Cortex of kidney (tissue), 1 donor: ENCODE measurements at places on chromosomes 16 and 17.

GRCh38 chr16:47460359-47460710 is 528 bp downstream of the ITFG1 start:
- DNase-seq, result no peak

DNA sequence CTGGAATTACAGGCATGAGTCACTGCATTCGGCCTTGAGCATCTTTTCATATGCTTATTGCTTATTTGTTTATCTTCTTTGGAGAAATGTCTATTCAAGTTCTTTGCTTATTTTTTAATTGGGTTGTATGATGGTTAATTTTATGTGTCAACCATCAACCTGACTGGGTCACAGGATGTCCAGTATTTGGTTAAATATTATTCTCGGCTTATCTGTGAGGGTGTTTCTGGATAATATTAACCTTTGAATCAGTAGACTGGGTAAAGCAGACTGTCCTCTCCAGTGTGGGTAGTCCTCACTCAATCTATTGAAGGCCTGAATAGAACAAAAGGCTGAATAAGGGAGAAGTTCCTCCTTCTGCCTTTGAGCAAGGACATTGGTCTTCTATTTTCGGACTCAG is 142.0 kb downstream of the SSH2 start:
- DNase-seq, result no peak

- no peak for DNase-seq
These were observed 10.9 kb upstream of the C16orf54 start for GRCh38 chr16:29756654-29757053.

- DNase-seq, result no peak
These were observed 23.9 kb downstream of the MAPT start for GRCh38 chr17:45918241-45918745.

DNA sequence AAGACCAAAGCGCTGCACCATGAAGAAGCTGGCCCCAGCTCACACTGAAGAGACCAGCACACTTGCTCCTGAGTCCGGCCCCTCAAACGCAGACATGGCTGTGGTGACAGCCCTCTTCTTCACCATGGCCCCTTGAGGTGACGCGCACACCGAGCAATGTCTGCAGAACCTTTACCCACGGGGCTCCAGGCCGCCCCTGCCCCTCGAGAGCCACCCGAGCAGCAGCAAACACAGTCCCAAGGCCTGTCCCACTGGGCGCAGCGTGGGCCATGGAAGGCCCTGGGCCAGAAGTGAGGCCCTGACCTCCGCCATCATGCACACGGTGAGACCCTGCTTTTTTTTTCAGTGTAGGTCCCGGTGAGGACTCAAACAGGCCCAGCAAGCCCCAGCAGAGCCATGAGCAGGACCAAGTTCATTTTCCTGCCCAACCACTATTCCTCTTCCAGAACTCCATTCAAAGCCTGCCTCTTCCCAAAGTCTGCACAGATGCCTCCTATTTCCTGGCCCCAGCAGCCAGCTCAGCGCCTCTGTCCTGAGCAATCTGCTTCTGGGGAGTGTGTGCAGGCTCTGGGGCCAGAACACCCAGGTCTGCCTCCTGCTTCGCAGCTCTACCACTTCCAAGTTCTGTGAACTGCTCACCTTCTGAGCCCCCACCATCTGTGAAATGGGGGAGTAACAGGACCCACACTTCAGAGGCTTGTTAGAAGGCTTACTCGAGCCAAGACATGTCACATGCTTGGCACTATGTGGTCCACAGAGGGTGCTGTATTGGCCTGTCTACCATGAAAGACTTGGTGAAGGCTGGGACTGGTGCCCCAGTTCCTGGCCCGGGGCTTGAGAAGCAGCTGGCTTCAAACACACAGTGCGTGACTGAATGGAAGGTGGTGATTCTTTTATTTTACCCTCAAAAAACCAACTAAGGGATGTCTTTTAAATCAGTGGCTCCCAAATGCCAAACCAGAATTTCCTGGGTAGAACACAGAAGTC is 35.7 kb upstream of the GSG1L start:
- DNase-seq, result no peak

DNA sequence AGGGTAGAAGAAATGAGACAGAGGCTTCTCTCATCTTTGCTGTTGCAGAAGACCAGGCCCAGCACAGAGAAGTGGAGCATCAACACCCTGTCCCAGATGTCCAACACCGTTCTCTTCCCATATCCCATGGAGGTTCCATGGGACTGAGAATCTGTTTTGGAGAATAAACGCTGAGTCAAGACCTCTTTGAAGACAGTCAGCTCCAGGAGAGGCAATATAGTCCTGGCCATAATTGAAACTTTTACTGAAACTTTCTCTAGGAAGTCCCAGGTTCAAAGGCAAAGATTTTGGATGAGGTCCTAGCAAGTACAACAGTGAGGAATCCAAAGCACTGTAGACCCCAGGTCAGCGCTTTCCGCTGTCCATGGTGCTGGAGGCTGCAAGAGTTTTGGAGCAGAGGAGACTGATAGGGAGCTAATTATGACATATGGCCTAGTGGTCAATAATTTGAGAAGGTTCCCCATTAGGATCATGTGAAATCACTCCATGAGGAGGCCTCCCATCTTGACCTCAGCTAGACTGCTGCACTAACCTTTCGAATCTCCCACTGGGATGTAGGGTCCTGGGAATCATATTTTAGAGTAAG is 36.0 kb downstream of the OSBPL7 start:
- DNase-seq, result no peak

DNA sequence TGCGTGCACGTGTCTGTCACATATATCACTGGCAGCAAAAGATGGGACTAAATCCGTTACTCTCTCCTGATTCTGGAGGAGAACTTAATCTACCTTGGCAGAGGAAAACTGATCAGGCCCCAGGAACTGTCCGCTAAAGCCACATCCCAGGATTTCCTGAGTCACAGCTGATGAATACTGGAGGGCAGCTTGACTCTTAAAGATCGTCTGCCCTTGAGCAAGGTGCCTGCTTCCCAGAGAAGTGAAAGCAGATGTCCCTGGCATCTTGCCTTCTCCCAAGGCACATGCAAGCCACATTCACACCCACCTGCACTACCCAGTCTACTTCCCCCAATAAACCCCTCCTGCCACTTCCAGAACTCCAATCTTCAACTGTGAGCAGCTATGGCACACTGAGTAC is 99.8 kb downstream of the CPPED1 start:
- DNase-seq, result no peak

GRCh38 chr16:55479430-55480140 is 587 bp downstream of the MMP2 start:
- no peak for DNase-seq

DNA sequence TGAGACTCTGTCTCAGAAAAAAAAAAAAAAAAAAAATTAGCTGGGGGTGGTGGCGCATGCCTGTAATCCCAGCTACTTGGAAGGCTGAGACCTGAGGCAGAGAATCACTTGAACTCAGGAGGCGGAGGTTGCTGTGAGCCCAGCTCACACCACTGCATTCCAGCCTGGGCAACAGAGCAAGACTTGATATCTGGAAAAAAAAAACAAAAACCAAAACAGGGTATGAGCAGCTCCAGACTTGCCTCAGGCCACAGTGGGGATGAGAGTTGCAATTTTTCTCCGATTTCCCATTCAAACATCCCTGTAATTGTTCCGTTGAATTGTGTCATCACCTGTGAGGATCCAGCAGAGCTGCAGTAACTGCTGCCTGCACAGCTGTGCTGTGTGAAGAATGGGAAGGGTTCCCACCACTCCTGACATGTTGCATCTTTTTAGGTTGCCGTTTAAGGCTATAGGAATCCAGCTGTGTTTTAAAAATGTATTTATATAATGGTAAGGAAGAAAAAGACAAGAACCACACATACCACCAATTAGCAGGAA is 150.0 kb downstream of the VPS53 start:
- DNase-seq, result no peak

DNA sequence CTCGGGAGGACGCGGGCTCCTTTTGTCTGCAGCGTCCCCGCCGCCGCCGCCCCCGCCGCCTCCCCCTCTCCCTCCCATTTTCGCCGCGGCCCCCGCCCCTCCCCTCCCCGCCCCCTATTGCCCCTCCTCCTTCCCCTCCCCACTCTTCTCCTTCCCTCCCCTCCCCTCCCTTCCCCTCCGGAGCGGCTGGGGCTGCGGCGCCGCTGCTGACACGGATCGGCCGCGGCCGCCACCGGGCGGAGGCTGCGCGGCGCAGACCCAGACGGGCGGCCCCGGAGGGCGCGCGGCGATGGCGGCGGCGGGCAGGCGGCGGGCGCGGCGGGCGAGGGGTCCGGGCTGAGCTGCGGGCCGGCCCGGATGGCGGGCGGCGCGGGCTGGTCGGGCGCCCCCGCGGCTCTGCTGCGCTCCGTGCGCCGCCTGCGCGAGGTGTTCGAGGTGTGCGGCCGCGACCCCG is at the start of gene RAB11FIP4:
RAB11FIP4 (plus strand) TSS at position 180 of the 454 bp plus-strand sequence; CDS start at position 358, 178 bp downstream.
- DNase-seq, result no peak

DNA sequence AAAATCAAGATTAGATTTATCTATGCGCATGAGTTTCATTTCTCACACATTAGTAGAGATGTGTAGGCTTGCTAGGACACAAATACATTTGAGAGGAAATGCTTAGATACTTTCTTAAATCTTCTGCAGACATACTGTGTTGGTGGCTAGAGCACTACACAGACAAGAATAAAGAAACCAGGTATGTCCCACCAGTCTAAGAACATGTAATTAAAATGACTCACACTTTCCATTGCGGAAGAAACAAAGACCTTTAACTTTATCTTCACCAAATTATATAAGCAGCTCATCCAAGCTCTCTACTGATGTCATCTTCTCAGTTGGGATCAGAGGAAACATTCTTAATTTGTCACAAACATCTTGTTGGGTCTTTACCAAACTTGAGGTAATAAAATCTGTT is 12.5 kb downstream of the GABARAPL2 start:
- DNase-seq, result no peak

- DNase-seq, result no peak
These were observed 1.2 kb upstream of the HBA1 start for GRCh38 chr16:175011-175949.

GRCh38 chr16:80680839-80681238 is 123.6 kb downstream of the CDYL2 start:
- no peak for DNase-seq

- no peak for DNase-seq
These were observed 16.0 kb downstream of the BTBD17 start for GRCh38 chr17:74345433-74346241.

DNA sequence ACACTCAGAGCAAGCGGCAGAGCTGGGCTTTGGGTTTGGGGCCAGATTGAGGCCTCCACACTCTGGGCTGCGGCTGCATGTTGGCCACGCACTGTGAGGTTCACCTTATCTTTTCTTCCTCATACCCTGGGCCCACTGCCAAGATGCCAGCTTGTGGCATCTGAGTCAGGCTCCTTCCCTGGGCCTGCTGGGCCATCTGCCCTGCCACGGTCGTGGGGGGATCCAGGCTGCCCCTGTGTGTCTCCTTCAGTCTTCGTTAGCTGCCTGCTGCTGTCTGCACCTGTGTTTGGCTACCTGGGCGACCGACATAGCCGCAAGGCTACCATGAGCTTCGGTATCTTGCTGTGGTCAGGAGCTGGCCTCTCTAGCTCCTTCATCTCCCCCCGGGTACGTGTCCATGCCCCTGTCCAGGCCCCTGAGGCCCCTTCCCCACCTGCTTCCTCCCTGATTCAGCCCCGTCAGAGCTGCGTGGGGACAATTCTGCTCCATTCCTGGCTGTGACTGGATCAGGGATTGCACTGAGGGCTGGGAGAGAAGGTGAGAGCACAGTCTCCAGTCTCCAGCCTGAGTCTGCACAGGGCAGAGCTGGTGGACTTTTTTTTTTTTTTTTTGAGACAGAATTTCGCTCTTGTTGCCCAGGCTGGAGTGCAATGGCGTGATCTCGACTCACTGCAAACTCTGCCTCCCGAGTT is 11.2 kb downstream of the SPNS3 start:
- DNase-seq, result no peak

DNA sequence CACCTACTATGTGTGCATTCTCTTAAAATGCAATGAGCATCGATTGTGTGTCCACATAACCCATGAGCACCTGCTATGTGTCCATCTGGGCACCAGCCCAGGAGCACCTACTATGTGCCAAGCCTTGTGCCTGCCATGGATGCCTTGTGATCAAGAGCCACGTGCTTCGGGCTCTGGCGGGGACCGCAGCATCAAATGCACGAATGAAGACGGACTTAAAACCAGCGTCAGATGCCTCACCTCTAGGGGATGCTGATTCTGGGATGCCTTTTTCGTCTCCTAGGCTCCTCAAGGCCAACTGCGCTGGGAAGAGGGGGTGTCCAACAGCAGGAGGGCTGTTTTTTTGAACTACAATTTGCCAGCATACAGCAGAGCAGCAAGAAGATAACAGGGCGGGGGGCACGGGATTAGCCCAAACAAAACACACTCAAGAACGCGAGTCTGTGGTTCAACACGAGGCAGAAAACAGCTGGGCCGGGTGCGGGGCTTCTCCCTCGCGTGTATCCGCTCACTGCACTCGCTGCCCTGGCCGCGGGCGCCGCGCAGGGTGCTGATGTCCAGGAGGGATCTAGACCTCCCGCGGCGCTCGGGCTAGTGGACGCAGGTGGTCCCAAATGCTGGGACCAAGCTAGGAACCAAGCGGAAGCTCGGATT is 1.2 kb upstream of the GLIS2 start:
- DNase-seq, result no peak

- DNase-seq, result no peak
These were observed 9.6 kb downstream of the CDC42EP4 start for GRCh38 chr17:73302189-73302588.

- DNase-seq, result no peak
These were observed 17.6 kb upstream of the MAF start for GRCh38 chr16:79618041-79618691.

GRCh38 chr17:79485991-79486390 is 124.9 kb downstream of the RBFOX3 start:
- no peak for DNase-seq

GRCh38 chr17:67353929-67354574 is 12.3 kb downstream of the PSMD12 start:
- no peak for DNase-seq

DNA sequence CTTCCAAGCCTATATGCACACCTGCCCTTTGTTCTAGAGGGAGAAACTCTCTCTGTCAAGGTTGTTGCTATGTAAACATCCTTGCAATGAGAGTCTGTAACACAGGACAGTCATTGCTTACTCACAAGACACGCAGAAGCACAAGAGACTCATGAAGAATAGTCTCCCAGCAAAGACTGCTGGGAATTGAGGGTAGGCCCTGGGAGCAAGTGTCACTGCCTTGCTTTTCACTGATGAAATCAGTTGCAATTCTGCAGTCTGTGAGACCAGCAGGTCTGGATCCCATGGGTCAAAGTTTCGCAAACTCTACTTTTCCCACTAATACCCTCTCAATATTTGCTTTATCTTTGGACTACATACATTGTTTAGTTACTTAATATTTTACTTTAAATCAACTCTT is 177.4 kb downstream of the FTO start:
- no peak for DNase-seq

DNA sequence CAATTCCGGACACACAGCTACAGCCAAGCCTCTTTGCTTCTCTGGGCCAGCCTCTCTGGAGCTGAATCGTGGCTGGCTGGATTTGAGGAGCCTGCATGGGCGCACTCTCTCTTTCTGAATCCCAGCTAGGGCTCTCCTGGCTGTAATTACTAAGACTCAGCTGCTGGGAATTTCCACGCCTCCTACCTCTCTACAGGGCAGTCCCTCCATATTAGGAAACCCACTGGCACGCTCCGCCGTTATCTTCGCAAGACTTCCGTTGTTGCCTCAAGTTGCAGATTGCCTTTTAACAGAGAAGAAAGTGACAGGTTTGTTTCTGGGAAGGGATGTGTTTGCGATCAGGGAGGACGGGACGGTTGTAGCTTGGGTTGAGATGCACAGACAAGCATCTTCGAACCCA is 188.4 kb upstream of the NLRP1 start:
- no peak for DNase-seq

GRCh38 chr16:8953064-8953463 is 10.6 kb downstream of the USP7 start:
- DNase-seq, result no peak
